ENCODE measurements at places on chromosomes 6 and 20.
A peak's percentile ranks its signal among the peaks of the same experiment; 100 is the strongest.

- no peak for DNase-seq
Measured at GRCh38 chr6:169959136-169960002, 207.9 kb downstream of the ERMARD start.

GRCh38 chr6:28323813-28324424 lies 12.0 kb downstream of the ZSCAN31 start:
- no peak for DNase-seq

DNA sequence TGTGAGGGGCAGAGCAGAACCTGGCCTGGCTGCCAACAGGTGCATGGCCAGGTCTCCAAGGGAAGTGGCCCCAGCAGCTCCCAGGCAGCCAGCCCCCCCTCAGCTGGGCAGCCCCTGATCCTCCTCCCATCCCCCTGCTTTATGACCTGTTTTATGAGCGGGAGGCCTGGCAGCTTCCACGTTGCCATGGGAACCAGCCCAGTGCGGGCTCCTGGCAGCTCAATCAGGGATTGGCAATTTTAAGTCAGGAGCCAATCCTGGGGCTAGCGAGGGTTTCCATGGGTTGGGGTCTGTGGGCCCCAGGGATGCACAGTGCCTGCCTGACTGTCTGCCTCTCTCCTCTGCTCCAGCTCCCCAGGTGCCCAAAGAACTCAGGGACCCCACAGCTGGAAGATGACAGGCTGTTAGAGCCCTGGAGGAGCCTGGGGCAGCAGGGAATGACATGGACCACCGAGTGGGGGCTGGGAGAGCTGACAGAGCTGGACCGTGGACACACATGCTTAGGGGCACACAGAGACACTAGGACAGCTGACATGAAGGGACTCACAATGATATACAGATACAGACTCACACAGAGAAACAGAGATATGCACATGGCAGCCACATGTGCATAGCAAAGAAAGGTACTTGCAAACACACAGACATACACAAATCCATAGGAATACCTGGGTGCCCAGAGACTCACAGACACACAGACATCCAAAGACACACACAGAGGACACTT lies 56.5 kb upstream of the SIRPA start:
- DNase-seq: no peak

- no peak for DNase-seq
Measured at GRCh38 chr6:12048609-12049008, 36.5 kb downstream of the HIVEP1 start.

DNA sequence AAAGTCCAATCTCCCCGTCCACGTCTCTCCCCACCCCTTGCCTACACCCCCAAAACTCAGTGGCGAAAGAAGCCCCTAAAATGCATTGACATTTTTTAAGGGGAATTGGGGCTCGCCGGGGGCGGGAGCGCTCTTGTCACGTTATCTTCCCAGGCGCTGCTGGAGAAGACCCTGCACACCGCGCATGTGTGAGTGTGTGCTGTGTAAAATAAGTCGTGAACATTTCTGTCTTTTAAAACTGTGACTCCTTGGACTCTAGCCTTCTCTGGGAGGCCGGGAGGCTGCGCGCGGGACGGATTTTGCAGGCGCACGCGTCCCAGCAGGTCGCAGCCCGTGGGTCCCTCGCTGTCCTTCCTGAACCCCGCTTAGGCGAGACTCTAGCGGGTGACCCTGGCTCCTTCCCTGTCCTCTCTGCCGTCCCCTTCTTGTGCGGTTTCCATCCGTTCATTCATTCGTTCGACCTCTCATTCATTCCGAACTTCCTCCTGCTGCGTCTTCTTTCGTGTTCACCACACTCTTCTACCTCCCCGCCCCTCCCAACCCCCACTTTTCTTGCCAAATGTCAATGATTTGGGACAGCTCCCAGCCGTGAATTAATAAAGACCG lies 2.2 kb downstream of the NRN1 start:
- DNase-seq: no peak

DNA sequence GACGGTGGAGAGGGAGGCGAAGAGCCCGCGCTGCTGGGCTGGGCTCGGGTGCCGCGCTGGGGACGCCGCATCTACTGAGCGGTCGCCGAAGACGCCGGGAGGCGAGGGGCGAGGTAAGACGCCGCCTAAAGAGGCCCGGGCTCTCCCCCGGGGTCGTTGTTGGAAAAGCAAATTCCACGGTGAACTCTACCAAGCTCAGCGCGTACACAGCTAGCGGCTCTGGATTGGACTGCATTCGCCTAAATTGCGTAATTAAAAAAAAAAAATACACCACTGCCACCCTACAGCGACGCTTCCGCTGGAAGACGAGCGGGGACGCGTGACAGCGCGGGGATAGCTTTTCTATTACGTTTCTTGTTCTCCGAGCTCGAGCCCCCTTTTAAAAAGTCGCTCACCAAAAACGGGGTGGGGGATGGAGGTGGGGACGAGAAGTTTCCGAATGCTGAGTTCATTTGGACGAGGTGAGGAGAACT lies 92.0 kb upstream of the PRDM1 start:
- DNase-seq: peak; percentile 61

DNA sequence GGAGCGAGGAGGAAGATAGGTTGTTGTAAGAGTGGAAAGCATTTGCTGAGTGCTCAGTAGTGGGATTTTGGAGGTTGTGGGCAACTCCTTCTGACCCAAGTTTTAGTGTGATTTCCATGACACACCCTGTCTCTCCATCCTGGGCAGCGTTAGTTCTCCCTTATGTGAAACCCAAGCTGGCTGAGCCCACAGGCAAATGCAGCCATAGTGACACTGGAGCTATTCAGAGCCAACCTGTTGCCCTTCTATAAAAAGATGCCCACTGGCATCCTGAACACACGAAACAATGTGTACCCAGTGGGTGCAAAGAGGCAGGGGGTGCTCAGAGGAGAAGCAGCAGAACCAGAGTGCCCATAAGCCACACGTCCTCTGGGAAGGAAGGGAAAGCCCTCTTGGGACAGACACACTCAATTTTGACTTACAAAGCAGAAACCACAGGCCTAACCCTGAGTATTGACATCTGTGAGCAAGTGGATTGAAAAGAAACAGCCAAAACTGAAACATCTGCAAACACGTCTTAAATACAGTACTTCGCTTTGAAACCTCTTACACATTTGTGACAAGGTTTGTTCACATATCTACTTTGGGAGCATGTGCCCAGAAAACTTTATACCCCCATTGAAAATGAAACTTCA lies 54.6 kb downstream of the BPIFB1 start:
- peak; percentile 60 for DNase-seq

DNA sequence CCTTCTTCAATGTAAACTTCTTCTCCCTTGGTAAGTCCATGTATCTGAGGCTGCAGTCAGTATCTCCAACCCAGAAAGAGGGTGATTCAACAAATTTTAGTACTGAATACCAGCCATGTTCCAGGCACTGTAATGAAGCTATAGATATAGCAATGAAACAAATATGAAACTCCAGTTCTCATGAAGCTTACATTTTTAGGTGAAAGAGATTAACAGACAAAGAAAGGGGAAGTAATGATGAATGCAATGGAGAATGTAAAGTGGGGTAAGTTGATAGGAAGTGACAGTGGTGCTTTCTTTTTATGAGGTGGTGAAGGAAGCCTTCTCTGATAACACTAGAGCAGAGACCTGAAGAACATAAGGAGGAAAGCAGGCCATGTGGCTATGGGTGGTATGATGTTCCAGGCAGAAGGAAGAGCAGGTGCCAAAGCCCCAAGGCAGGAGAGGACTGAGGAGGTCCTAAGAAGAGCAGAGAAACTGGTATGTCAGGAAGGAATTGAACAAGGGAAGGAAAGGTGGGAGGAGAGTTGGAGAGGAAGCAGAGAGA lies 143.6 kb downstream of the TFAP2B start:
- DNase-seq: no peak

DNA sequence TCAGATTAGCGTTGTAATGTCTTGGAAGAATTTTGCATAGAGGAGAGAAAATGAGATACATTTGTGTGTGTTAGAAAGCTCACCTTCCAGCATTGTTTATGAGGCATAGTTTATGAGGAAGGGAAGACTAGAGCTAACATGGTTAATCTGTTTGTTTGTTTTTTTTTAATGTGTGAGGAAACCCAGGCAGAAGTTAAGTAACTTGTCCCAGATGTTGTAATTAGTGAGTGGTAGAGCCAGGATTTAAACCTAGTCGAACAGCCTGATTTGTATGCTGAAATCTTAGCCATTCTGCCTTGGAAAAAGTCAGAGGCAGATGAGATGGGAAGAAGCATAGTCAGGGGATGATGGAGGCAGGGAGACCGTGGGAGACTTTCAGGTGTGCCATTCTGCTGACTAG lies 29.1 kb downstream of the NDUFAF5 start:
- DNase-seq: no peak

DNA sequence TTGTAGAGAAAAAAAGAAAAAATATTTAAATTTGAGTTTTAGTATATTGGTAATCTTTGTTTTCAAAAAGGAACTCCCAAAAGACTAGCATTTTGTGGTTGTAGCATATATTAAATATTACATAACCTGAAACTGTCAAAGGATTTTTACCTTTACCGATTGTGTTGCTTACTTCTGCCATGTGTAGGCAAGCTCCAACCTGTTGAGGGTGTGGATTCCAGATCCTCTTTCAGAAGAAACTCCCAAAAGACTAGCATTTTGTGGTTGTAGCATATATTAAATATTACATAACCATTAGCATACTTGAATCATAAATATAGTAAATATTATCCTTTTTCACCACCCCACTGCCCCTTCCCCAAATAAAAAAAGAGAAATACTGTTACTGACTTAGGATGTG lies 3.2 kb downstream of the DSE start:
- DNase-seq: no peak

GRCh38 chr6:14722704-14723103 lies 523.2 kb upstream of the JARID2 start:
- DNase-seq: no peak

DNA sequence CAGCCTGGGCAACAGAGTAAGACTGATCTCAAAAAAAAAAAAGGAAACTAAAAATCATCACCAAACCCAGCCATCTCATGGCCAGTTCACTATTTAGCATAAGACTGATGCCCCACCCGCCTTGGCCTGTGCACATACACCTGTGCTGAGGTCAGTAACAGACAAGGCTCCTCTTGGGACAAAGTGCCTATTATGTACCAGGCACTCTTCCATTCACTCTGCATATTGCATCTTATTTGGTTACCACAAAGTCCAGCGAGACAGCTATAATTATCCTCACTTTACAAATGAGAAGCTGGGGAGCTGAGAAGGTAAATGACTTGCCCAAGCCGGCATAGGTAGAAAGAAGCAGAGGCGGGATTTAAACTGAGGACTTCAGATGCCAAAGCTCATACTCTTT lies 3.8 kb downstream of the PTPRT start:
- no peak for DNase-seq

DNA sequence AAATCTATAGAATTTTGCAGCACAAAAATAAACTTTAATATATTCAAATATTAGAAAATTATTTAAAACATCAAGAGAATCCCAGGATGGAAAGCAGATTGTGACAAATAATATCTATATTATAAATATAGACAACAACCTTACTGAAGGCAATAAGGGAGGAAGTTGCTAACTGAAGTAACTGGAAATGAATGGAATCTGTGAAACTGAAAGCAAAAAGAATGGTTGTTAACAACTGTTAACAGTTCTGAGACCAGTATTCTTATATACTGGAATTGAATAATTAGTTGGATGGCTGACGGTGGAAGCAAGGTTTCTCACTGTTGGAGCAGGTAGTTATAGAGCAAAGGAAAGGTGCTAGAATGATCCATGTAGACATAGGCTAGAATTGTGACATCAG lies 220.4 kb downstream of the PLCB1 start:
- DNase-seq: no peak

GRCh38 chr20:35893942-35894341 lies 60.4 kb downstream of the SCAND1 start:
- DNase-seq: peak; percentile 52

DNA sequence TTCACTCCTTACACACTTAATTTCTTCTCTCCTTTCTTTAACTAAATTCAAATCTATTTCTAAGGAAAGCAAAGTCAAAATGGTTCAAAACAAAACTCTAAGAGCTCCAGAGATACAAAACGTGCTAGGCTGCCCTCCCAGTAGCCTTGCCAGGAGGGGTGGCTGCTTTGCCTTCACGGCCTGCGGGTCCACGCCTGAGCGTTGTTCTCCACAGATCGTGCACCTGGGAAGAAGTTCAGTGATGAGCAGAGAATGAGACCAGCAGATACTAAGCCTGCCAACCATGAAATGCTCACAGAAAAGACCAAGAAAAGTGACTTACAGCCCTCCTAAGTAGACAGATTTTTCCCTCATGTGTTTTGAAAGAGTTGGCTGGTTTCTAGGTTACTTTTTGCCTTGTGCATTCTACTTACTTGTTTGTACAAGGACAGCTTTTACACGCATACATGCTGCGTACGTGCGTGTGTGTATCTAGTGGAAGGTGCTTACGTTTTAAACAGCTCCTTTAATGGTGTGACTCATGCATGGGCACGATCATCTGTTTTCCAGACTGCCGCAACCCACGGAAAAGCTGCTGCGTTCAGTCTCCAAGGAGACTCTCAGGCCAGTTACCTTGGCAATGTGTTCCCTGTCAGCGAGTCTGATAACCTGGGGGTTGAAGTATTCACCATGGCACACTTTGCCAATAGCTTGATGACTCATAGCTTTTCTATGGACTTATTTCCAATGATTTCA lies 32.4 kb upstream of the PBOV1 start:
- no peak for DNase-seq

DNA sequence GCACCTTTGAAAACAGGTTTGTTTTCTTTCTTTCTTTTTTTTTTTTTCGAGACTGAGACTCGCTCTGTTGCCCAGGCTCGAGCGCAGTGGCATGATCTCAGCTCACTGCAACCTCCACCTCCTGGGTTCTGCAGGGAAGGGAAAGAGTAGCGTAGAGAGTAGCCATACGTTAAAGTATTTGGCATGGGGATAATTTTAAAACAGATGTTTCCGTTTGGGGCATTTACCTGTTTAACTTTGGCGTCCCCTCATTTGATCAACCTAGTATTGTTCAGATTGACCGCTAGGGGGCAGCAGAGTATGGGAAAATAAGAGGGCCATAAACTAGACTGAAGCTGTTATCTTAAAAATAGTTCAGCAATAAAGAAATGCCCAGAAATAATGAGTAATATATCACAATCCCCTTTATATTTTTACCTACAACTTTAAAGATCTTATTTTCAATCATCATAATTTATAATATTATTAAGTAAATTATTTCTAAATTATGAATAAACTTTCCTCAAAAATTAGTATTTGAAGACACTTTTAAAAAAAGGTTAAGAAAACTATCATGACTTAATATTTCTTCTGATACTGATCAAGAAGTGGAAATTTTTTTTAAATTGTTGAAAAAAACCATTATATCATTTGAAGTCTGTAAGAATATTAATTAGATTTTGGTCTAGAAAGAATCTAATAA lies 7.6 kb upstream of the TAAR9 start:
- peak; percentile 24 for DNase-seq

GRCh38 chr6:25179051-25179778 lies 100.0 kb upstream of the CARMIL1 start:
- DNase-seq: no peak
